ENCODE measurements at places on chromosomes 1 and 21.

- no peak for DNase-seq
Measured at GRCh38 chr1:15453734-15454133, 2.8 kb upstream of the CELA2A start.

DNA sequence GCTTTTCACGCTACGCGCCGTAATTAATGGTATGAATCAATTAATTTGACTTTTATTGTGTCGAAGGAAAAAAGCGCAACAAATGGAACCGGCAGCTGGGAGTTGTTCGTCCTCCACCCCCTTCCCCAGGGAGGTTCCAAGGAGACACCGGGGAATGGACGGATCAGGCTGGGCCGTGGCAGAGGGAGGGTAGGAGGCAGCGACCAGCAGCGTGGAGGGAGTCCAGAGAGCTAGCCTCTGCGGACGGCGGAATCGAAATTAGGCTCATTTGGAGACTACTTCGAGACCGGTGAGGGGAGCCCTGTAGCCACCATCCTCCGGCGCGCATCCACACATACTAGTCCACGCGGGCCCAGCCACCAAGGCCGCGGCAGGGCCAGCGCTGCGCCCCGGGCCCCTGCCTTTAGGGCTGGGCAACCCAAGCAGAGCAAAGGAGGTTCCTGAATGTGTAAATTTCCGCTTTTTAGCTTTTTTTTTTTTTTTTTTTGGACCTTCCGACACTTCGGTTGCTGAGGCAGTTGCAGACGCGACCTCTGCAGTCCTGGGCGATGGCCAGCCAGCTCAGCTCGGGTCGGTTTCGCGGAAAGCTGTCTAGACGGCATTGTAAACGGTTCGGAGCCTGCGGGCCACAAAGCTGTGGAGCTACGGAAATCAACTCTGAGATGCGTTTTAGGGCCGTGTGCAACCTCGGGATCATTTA lies 2.2 kb upstream of the FOXD3 start:
- DNase-seq, result no peak

DNA sequence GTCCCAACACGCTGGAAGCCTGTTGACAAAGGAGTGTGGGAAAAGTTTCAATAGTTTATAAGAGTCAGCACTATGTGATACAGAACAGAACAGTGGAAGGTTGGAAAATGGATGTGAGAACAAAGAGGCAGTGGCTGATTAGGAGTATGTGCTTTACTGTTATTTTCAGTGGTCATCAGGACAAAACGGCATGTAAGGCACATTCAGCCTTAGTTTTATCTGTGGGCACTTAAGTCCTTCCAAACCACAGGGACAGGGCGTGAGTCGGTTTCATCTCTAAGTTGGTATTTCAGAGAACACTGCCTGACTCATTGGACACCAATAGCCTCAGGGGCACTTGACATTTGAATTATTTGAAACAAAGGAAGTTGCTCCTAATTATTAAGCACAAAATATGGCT lies 306.9 kb downstream of the ASTN1 start:
- no peak for DNase-seq

DNA sequence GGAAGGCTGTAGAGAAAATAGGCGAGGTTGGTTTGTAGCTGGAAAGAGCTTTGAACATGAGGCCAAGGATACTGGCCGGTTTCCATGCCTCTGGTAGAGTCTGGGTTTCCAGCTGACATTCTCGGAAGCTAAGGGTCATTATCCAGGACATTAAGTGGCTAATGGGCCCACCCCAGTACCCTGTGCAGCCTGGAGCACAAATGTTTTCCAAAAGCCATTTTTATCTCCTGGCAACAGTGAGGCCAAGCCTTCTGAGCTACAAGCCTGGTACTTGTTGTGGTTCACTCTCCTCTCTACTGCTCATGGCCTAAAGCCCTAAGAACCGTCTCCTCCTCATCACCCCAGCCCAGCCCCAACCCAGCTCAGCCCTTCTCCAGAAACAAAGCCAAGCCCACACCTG lies 122.9 kb downstream of the DMRTA2 start:
- no peak for DNase-seq

DNA sequence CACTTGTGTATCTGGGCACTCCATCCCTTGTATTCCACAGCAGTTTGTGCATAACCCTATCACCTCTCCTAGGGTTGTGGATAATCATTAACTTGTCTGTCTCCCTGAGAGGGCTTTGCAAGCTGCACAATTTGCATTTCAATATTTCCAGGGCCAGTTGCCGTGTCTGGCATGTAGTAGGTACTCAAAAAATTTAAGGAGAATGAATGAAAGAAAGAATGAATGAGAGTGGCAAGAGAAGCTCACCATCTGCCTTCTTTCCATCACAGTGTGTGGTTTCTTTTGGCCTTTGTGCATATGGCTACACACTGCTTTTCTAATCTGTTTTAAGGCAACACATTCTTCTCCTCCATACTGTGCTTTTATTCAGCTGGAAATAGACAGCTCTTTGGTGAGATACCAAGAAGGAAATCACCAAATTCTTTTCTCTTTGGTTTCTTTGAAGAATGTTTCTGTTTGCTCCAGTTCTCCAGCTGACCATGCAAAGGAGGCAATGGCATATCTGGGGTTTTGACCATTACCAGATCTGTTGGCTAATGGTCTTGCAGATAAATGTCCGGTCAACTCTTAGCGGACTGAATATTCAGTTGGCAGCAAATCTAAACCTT lies 49.4 kb downstream of the NGF start:
- no peak for DNase-seq

- DNase-seq, result no peak
Measured at GRCh38 chr1:226778657-226779058, 39.6 kb upstream of the ITPKB start.

Measured in stimulated activated CD4-positive, alpha-beta T cell treated with anti-CD3 and anti-CD28 coated beads, Interleukin-15, amount 100 ng/mL, for 1 hour (primary cell).